ENCODE measurements at places on chromosomes 12 and 14.

DNA sequence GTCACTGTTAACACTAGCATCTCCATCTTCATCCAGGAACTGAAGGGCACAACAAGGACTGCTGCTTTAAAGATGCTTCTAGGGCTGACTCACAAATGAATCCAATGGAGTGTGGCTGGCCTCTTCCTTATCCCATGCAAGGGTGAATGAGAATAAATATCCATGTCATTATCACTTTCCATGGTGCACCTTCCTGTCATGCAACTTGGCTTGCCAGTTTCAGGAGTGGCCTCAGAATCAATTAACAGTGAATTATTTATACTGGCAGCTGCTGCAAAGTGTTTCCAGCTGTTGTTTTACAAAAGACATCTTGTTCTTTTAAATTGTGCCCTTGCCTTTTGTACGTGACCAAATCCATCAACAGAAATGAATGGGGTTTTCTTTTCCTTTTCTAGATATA lies 499.3 kb upstream of the TMEM132C start:
- DNase-seq: no peak

- no peak for DNase-seq
These were observed 13.5 kb upstream of the ASIC1 start for GRCh38 chr12:50043854-50044253.

DNA sequence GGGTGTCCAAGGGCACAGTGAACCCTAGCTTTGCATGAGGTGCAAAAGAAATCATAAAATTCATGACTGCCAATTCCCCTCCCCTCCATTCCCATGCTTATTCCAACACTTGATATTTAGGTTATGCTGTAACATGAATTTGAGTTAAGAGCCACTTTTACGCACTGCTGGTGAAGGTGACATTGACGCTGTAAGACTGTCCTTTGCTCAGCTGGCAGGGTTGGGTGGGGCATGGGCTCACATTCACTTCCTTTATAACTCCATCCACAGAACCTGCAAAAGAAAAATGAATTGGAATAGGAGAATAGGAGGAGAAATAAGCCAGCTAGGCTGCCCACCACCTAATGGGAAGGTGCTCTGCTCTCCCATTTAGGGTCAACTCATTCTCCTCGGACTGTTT lies 6.9 kb downstream of the NPC2 start:
- no peak for DNase-seq

DNA sequence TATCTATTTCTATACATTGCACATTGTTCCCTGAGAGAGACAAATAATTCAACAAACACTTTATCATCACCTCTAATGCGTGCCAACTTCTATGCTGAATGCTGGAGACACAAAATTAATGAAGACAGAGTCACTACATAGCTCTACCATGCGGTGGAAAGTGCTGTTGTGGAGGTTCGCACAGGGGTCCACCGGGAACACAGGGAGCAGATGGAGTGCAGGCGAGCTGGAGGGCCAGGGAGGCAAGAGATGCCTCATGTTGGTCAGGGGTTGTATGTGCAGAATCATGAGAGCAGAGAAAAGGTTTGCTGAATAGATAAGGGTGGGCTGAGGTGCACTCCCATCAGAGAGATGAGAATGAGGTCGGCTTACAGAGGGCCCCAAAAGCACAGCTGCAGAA lies 25.2 kb downstream of the FAM234B start:
- DNase-seq: no peak

DNA sequence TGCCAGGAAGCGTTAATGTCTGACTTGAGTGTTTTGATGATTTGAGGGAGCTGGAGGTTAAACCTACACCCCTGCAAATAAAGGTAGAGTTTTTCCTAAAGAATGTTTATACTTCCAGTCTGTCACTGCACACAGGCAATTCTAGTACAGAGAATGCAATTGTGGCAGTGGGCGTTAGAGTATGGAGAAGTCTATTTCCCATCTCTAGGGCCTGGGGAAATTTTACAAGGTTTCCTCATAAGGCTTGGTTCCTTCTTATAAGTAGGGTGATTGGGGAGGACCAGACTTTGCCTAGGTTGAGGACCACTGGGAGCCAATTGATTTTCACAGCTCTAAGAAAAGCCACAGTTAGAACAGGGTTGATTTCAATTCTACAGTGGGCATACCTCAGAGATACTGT lies 44.3 kb downstream of the IFNG start:
- no peak for DNase-seq

DNA sequence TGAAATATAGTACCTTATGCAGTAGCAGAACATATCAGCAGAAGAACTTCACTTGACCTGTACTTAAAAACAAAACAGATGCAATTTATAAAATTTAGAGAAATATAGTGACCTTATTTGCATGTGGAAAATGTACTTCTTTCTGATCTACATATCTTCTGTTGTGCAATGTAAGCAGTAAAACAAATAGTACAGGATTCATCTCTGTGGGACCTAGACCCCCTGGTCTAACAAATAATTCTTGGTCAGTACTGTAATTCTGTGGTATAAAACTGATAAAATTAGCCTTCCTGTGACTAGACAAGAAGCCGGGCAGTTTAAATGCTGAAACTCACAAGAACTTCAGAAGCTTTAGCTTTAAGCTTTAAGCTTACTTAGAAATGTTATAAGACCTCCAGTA lies 21.6 kb downstream of the HIF1A start:
- DNase-seq: no peak

DNA sequence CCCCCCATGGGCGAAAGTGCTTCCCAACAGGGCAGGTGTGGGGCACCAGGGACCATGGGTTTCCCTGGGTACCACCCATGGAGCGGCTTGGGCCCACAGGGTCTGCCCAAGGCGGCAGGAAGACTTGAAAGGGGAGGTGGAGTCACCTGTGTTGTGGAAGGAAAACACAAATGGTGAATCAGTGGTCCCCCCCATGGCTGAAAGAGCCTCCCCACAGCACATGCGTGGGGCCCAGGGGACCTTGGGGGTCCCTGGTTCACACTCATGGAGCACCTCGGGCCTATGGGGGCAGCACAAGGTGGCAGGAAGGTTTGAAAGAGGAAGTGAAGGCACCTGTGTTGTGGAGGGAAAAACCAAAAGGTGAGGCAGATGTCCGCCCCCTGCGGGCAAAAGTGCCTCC lies 581.9 kb downstream of the ALG10 start:
- no peak for DNase-seq

- no peak for DNase-seq
These were observed 404.4 kb upstream of the PDE3A start for GRCh38 chr12:19963972-19964371.

DNA sequence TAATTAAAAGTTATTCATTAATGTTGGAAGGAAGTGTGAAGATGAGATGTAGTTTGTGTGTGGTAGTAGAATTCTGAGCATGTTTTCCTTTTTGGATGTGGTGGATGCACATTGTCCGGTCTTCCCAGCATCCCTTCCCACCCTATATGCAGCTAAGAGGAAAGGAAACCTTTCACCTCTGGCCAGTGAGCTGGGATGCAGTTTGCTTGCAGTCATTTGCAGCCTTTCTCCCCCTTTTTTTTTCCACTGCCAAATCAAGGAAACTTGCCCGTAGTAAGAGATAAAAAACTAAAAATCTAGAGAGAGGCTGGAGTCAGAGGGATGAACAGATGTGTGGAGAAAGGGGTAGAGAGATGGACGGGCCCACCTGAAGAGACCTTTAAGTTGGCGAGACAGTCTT lies 72.5 kb upstream of the SLC38A2 start:
- no peak for DNase-seq
